ENCODE measurements at places on chromosomes 2 and 18.

GRCh38 chr2:222878877-222879603 is 18.2 kb downstream of the ACSL3 start:
- DNase-seq, result peak; percentile 16

GRCh38 chr18:44716697-44717163 is 36.0 kb downstream of the SETBP1 start:
- no peak for DNase-seq

GRCh38 chr2:171924170-171924942 is 2.1 kb downstream of the HAT1 start:
- DNase-seq, result no peak

DNA sequence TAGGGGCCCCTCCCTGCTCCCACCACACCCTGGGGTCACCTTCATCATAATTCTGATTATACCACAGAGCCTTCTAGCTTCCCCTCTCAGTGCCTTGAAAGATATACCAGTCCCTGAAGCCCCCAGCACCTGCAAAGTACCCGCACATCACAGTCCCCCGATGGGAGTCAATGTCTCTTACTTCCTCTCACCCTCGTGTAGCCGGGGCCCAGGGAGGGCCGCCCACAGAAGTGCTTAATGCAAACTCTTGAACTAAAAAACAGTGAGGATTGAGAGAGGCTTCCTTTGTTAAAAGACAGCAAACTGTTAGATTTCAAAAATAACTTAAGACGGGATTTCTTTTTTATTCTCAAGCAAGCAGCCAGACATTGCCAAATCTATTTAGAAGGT is 76.5 kb downstream of the SFXN5 start:
- no peak for DNase-seq

GRCh38 chr2:159164457-159164911 is 122.0 kb downstream of the WDSUB1 start:
- no peak for DNase-seq

DNA sequence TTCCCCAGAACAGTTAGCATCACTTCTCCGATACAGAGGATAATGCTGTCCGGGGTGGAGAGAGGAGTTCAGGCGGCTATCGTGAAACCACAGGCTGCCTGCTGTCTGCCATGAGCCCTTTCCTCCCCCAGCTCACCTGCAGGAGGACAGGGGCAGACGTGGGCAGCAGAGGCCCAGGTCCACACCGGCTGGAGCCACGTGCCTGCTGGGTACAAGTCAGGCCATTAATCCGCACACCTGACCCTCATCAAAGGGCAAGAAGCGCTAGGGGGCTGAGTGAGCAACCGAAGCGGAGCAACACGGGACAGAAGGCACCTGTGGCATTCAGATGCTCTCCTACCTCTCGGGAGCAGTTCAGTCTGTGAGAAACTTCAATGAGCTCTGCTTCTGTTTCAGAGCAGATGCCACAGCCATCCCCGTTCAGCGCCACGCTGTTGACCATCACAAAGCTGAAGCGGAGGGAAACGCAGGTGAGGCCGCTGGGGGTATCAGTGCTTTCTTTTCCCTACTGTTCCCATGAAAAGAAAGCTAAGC is 21.5 kb downstream of the MPPE1 start:
- no peak for DNase-seq

DNA sequence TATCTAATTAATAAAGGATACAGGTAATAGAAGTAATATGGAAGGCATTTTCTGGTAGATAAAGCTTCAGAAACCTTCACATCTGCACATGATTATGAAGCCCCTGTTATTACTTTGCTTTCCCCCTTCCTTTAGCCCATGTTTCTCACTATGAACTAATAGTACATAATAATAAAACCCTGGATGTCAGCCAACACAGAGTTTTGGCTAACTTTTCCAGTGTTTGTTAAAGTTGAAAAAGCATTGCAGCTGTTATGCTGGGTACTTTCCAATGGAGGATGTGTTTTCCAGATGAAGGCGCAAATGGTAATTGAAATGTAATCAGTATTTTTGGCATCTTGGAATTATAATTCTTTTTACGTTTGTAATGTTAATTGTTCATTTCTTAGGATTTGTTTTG is 43.5 kb downstream of the SPTBN1 start:
- no peak for DNase-seq

- DNase-seq, result no peak
Observed at GRCh38 chr18:35467624-35468016, 30.1 kb downstream of the INO80C start.

GRCh38 chr2:127631997-127632581 is 13.9 kb upstream of the GPR17 start:
- DNase-seq, result no peak

- DNase-seq, result no peak
Observed at GRCh38 chr2:240514631-240515030, 43.2 kb downstream of the ANKMY1 start.

DNA sequence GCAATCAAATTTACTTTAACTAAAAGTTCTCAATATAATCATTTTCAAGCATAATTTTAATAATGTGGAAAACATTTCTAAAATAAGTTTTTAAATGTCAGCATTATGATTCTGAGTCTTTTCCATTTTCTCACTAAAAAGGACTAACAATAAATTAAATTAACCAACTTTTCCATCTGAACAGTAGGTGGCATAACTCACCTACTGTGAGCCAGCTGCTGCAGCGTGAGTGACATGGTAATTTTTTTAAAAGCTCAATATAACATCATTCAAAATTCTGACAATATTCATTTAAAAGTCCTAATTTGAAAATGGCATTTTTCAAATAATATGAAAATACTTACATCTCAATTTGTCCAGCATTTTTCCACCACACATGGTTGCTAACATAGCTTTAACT is 66.5 kb downstream of the DTNB start:
- DNase-seq, result peak; percentile 36

DNA sequence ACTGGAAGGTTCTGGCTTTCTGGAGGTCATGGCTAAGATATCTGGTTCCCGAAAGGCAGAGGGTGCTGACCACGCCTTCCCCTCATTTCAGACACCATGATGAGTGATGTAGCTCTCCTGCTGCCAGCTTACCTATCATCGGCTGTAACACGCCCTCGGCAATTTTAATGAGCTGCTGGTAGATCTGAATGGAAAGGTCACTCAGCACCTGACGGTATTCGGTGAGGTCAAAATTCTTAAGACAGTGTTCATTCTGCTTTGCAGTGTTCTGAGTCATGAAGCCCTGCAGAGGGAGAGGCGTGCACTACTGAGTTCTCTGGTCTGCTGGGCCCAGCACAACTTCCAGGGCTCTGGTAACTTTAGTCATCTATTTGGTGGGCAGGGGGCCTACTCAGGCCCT is 25.7 kb upstream of the ACAA2 start:
- no peak for DNase-seq

DNA sequence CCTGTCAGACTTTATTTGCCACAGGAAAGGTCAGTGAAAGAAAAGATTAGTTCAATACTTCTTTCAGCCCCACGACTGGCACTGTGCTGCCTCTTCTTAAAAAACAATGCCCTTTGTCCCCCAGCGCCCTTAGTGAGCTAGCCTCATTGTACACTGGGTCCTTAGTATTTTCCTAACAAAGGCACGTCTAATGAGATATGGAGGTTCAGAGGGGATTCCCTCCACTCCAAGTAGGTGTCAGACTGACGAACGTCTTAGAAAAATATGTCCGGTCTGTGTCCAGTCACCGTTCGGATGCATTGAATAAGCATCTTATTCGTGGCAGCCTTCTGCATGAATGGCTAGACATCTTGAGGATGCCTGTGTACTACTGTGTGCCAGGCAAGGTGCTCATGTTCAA is 1.1 kb downstream of the FECH start:
- DNase-seq, result no peak

DNA sequence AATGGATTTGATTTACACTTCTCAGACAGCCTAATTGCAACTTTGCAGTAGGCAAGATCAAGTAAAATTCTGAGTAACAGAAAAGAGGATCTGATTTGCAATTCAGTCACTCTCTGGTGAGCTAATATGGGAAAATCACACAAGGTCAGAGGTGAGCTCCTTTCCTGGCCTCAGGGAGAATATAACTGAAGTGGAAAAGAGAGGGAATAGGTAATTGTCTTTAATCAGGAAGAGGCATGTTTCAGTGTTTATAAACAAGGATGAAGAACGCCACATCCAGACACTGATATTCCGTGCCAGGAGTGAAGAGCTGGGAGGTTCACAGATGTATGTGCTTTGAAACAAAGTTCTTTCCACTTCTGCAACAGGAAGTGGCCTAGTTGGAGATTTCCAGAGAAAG is 127.1 kb downstream of the ETAA1 start:
- DNase-seq, result no peak

DNA sequence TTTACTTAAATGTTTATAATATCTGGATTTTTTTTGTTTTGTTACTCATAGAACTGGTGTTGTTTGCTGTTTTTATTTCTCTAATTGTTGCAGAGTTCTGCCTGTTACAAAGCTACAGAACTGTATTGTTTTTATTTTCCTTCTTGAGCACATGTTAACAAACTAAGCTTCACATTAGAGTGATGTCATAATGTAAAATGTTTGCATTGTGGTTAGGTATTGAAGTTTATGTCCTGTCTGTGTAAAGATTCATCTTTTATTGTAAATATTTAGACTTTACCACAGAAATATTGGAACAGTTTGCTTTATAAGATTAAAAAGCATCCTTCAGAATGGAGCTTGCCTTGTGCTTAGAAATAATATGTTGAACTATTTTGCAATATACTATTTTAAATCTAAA is 67.7 kb downstream of the CLIP4 start:
- peak; percentile 19 for DNase-seq

DNA sequence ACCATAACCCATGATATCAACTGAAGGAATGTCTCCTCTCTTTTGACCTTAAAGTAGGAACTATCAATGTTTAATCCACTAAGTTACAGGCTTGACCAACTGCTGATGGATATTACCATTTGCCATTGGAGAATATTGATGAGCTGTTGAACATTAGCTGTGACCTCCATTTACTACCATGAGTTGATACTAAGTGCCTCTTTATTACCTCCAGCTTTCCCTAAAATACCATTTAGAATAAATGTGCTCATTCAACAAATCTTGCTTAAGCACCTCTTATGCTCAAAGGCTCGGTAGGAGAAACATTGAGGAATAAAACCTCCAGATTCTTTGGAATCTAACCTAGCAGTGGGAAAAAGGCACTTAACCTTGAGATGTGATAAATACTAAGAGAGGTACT is 81.2 kb downstream of the FAM124B start:
- no peak for DNase-seq

DNA sequence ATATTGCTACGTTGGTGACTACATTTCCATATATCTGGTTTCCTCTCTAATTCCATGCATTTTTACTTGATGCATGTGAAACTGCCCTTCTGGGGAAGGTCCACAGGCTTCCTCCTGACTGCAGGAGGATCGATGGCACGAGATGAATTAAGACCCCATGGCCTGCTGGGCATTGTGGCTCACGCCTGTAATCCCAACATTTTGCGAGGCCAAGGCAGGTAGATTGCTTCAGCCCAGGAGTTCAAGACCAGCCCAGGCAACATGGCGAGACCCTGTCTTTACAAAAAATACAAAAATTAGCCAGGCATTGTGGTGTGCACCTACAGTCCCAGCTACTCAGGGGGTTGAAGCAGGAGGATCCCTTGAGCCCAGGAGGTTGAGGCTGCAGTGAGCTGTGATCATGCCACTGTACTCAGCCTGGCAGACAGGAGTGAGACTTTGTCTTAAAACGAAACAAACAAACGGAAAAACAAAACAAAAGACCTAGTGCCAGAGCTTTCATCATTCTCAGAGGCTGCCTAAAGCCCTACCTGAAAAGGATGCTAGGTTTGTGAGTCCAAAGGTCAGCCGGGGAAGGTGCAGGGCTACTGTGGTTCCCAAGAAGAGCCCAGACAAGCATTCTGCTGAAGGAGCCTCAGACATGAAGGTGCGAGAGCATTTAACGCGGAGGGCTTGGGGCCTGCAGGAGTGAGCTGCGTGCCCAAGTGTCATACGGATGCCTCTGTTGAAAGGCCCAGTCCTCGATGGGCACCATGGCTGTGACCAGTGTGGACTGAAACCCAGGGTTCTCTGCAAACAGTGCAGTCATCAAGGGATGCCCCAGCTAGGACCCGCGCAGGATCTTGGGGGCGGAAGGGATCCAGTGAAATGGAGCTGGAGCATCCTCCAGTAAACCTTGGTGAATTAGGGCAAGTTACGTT is 21.6 kb downstream of the GPR55 start:
- no peak for DNase-seq

- peak; percentile 46 for DNase-seq
Observed at GRCh38 chr2:233178994-233179847, 72.3 kb upstream of the ATG16L1 start.

DNA sequence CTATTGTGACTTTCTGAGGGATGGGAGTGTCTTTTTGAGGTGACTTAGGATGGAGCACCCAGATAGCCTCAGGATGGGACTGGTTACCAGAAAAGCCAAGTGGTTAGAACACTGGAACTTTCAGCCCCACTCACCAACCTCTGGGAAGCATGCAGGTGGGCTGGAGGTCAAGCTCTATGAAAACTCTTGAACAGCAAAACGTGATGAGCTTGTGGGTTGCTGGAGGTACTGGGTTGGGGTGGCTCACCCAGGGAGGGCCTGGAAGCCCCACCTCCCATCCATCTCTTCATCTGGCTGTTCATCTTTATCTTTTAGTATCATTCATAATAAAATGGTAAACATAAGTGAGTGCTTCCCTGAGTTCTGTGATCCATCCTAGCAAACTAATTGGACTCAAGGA is 216.4 kb downstream of the SPP2 start:
- DNase-seq, result no peak

DNA sequence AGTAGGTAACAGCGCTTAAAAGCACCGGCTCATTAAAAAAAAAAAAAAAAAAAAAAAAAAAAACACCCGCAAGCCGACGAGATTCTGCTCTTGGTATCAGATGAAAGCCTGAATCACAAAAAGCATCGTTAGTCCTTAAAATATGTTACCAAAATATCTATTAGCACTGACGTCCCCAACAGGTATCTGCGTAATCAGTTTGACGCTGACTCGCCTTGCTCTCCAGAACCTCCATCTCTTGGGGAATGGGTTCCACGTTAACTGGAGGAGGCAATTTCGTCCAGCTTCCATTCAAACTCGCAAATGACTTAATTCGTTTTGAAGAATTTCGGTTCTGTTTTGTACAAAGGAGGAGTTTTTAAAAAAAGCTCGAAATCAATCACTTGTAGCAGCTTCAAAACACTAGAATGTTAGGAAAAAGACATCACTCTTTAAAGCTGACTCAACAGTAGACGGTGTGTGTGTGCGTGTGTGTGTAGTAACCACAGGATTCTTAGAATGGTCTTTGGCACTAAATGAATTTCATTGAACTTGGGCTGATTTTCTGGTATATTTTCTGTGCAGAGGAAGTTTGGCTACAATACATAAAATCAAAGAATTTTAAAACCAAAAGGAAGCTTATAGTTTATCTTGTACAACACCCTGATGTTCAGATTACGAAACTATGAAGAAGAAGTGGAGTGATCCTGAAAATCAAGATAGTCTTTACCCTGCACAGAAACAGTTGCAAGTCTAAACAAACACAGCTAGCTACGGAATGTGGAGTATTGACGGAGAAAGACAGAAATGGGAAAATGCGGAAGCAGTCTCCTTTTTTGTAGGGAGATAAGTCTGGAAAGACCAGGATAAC is 1.1 kb upstream of the PGAP1 start:
- peak; percentile 11 for DNase-seq

- DNase-seq, result peak; percentile 62
Observed at GRCh38 chr2:191678437-191679100, 633 bp downstream of the NABP1 start.

GRCh38 chr2:55923091-55923981 is at the start of gene EFEMP1:
Gene EFEMP1 (minus strand): TSS chr2:55923782. CDS start chr2:55922440, 1,342 bp downstream.
- DNase-seq, result no peak

All from SW480 (cell line).